AG04449 (cell line): ENCODE measurements at places on chromosomes 13 and 19.

DNA sequence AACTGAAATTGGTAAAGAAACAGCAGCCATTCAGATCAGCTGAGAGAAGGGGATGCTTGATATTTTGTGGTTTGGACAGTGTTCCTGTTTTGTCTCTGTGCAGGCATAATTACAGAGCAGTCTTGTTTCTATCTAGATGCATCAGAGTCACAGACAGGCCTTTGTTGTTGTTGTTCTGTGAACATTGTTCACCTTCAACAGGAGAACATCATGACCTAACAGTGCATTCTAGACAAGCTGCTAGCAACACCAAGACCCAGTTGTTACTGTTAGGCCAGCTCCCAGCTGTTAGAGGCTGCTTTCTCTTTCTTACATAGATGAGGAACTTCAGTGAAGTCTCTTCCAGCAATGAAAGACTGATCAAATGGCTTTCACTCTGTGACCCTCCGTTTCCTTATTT lies 8.5 kb upstream of the LSR start:
- no peak for DNase-seq

DNA sequence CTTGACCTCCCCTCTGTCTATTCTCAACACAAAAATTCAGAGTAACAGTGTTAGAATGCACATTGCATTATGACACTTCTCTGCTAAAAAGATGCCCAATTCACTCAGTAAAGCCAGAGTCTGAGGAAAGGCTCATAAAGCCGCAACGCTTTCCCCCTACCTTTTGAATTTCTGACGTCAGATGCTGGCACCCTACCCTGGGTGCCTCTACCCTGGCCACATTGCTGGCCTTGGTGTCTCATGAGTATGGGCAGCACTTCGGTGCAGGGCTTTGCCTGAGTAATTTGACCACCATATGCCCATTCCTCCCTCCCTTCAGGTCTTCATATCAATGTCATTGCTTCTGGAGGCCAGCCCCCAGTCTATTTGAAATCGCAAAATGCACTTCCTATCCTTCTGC lies 229.3 kb downstream of the MYO16 start:
- no peak for DNase-seq

GRCh38 chr13:111184458-111185401 lies 69.6 kb downstream of the ARHGEF7 start:
- no peak for DNase-seq

DNA sequence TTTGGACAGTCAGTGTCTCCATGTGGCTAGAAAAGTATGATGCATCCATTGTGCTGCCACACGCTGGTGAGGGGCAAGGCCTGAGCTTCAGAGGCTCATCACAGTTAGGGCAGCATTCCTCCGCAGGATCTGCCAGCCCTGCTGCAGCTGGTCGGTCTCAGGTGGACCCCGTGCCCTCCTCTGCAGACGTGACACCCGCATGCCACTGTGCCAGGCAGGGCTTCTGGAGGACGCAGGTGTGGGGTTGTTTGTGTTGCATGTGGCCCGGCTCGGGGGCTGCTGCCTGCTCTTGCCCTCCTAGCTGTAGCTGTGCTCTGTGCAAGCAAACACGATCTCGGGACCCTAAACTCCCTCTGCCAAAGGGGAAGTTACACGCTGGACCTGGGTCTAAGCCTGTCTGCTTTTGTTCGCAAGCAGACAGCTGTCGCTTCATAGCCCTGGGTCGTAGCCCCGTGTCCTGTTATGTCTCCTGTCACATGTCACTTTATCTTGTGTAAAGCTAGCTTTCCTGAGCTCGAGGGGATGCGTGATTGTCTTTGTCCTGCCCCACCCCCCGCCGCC lies 45.3 kb downstream of the SLC7A9 start:
- no peak for DNase-seq

- DNase-seq = no peak
Observed at GRCh38 chr19:1237754-1238368, at the start of gene CBARP. Gene CBARP, minus strand, starts transcription at chr19:1238005. Its CDS starts 1,905 bp downstream, at chr19:1236100.

GRCh38 chr13:21071924-21072323 lies 10.5 kb upstream of the LATS2 start:
- no peak for DNase-seq

DNA sequence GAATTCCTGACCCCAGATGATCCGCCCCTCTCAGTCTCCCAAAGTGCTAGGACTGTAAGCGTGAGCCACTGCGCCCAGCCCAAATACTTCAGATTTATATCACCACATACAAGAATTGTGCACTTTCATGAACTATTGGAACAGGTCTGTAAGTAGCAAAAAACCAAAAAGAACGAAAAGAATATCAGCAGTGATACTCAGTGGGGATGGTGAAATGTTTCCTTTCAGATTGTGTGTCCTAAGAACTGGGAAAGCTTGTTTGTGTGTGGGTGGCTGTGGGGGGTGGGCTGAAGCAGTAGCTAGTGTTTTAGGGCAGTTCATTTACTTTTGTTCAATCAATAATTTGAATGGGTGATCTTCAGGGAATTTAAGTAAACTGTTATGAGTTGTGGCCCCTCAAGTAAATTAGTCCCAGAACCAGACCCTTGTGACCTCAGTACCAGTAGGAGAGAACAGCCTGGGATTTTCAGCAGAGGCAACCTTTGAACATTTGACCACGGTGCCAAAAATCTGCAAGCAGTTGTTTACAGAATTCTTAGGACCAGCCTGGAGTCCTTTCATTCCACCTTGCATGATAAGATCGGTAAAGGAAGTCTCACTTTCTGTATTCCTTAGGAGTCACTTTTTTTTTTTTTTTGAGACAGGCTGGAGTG lies 106.6 kb downstream of the LRCH1 start:
- no peak for DNase-seq

- no peak for DNase-seq
Observed at GRCh38 chr19:41437944-41438574, 1.7 kb downstream of the DMAC2 start.

DNA sequence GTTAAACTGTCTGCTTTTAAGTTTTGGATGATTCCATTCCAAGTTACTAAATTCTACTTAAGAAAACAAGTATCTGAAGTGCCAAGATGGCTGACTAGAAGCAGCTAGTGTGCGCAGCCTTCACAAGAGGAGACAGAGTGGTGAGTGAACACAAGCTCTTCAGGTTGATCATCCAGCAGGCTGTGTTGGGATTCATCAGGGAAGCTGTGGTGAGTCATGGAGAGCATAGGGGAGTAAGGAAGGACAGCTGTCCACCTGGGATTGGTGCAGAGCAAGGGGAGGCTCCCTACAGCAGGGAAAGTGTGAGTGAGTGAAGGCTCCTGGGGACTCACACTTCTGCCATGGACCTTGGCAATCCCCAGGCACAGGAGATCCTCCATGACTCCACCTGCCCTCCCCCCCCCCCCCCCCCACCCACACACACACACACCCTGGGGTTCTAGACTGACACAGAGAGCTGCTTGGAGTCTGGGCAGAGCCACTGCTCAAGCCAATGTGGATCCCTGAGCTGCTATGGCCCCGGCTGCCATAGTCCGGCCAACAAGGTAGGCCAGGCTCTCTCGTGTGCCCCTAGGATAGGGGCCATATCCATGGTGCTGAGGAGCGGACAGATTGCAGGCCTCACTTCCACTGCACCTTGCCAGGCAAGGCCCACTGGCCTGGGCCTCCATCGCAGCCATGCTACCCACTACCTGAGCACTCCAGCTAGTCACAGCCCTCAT lies 23.5 kb downstream of the SLC25A15 start:
- DNase-seq = no peak

- DNase-seq = peak; percentile 38
Observed at GRCh38 chr13:84050536-84050935, 168.3 kb upstream of the SLITRK1 start.

DNA sequence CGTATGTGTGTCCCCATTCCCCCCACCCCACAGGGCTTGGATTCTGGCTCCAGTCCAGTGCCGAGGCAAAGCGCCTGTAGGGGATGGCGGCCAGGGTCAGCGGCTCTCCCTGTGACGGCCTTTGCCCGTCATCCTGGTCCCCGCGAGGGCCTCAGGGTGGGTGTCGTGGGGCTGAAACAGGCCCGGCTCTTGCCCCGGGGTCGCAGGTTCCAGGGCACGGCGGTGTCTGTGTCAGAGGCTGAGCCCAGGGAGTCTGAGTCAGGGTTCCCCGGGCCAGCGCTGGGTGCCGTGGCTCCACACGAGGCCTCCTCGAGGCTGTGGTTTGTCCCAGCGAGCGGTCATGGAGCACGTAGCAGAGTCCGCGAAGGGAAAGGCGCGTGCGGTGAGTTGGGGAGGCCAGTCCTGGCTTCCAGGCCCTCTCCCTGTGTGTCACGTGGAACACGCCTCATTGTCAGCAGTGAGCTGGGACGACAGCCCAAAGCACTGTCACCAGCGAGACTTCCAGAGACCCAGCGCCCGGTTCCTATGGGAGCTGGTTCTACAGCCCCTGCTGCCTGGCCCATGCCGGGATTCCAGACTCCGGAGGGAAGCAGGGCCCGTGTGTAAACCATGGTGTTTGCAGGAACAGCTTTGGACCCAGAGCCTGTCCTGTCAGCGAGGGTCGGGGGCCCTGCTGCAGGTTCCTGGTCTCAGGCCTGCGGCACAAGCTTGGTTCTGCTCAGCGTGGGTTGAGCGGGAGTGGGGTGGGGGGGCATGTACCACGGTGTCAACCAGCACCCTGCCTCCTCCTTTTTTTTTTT lies 13.4 kb downstream of the NCLN start:
- no peak for DNase-seq

DNA sequence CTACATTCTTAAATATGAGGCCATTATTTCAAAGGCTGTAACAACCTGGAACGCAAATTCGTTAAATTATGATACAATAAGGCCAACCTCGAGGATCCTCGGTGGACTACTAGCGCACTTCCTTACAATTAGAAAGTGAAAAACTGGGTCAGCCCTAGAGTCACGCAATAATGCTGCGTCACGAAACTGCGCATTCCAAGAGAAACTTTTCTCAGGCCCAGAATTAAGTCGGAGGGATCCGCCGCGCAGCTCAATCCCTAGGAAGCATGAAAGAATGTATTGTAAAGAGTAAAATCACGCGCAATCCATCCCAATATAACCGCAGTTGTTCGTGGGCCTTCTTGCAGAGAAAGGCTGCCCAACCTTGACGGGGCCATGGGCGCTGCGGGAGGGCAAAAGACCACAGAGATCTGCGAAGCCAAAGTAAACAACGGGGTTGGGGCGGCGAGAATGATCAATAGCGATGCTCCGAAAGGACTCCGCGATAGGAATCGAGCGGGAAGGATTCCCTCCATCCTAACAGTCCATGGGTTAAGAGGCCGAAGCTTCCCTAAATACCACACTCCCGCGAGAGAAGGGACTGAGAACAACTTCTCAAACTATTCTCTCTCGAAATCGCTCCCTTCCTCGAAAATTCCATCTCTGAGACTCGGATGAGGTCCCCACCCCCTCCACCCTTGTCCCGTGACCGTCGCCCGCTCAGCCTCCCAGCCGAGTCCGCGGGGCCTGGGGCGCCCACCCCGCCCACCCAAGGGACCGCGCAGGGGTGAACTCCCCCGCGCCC lies 564 bp downstream of the SPART start:
- DNase-seq = no peak

DNA sequence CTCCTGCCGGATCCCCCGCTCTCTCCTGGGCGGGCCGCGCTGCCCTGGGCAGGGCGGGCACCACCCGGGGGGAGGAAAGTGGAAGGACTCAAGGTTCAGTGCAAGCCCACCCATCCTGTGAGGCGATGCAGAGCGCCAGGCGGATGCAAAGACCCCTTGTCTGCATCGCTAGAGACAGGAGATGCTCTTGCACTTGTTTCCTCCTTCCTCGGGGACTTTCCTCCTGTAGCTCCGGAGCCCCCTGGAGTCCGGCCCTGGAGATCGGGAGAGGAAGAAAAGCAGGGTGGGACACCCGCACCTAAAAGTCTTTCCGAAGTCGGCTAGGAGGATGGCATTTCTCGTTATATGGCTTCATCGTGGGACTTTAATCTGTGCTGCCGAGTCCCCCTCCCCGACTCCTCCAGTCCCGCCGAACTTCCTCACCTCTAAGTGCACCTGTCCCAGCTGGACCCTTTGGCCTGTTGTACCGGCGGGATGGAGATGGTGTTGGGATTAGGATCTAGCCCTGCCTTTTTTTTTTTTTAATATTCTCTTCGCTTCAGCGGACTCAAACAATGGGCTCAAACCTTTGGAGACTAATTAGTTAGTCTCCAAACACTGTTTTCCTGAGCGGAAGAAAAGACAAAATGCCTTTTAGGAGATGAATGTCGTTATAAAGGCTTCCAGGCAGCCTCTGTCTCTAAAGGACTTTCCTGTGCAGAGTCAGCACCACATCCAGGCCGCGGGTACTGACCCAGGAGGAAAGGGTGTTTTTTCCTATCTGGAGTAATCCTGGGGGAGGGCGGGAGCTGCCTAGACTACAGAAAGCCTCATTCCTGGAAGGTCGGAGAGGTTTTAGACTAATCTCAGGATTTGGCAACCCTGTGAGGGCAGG lies 725 bp downstream of the FAM124A start:
- no peak for DNase-seq

- DNase-seq = no peak
Observed at GRCh38 chr13:50334944-50335343, 319.7 kb downstream of the KCNRG start.

DNA sequence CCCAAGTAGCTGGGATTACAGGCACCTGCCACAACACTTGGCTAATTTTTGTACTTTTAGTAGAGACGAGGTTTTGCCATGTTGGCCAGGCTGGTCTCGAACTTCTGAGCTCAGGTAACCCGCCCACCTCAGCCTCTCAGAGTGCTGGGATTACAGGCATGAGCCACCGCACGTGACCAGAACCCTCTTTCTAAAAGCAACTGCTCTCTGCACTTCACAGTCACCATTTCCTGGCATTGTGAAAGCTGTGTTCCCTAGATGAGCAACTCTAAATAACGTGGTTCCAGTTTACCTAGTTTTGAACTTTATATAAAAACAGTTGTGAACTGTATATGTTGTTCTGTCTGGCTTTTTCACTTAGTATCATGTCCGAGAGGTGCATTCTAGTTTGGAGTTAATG lies 152.9 kb downstream of the SIPA1L3 start:
- DNase-seq = no peak

GRCh38 chr19:41849067-41849466 lies 4.2 kb downstream of the DMRTC2 start:
- no peak for DNase-seq

DNA sequence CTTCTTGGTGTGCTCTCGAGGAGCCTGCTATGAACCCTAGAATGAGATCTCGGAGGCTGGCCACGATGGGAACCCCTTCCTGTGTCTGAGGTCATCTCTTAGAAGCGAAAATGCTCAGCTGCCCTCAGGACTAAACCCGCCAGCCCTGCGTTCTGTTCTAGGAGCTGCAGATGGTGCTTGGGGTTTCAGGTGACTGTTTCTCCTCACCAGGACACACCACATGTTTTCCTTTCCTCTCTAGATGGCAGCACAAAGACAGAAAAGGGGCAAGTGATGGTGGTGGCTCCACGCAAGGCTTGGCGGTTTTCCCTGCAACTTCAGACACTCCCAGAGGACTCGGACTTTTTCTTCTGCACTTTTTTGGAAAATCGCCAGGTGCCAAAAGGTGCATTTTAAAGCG lies 60.1 kb downstream of the RNASEH2B start:
- no peak for DNase-seq

DNA sequence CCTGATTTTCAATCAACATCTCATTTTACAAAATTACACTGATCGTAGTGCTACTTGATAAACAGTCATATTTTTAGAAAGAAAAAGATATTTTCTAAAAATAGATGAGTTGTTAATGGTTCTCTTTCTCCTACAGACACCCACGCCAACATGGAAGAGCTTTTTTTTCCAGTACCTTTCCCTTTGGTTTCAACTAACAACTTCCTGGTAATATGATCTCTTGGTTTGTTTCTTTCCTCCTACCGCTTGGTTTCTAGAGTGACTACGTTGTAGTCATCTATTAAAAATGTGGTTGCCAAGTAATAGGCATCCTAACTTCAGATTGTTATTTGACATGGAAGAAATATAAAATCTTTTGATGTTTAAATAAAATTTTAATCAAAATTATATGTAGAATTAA lies 189.0 kb downstream of the LACC1 start:
- DNase-seq = no peak
